ENCODE measurements at places on chromosomes 5 and 9.

DNA sequence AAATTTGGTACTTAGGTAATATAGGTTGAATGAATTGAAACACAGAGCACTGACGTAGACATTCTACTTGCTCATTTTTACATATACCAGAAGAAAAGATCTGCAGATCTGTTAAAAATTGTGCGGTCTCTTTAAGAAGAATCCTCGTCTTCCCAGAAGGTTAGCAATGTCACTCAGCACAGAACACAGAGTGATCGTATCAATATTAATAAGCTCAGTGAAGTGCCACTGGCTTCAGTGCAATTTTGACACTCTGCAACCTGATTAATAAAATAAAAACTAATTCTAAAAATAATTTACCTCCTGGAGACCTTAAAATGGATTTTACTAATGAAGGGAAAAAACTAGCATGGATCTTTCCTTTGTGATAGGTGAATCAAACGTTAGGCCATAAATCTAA, 356.1 kb upstream of the DMAC1 start:
- H3K27ac ChIP-seq, result no peak overlapping the region
- H3K4me1 ChIP-seq, result no peaks in the 10 kb centered on the region
- no peak for DNase-seq
- no peak overlapping the region for H3K4me3 ChIP-seq
- H3K36me3 ChIP-seq, result no peaks in the 10 kb centered on the region
- H3K27me3 ChIP-seq, result no peaks in the 10 kb centered on the region

DNA sequence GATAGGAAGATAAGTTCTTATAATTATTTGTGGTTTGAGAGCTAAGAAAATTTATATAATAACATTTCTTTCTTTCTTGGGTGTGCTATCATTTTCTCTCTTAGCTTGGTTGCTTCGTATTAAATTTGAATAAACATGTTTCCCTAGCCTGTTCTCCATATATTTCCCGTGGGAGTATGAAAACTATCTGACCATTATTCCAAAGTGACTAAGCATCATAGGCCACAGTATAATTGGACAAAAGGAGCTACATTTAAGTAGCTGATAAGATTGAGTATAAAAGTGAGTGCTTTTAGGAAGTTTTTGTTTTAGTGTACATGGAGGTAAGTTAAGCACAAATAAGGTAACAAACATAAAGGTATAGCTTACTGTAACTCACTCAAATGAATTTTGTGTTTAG, 8.4 kb upstream of the OSMR start:
- no peaks in the 10 kb centered on the region for H3K4me1 ChIP-seq
- no peak overlapping the region for H3K27ac ChIP-seq
- H3K27me3 ChIP-seq, result no peaks in the 10 kb centered on the region
- DNase-seq, result no peak
- H3K36me3 ChIP-seq, result no peaks in the 10 kb centered on the region
- H3K4me3 ChIP-seq, result no peak overlapping the region

GRCh38 chr9:5848372-5848882, 15.5 kb upstream of the ERMP1 start:
- no peaks in the 10 kb centered on the region for H3K36me3 ChIP-seq
- no peak overlapping the region for H3K27ac ChIP-seq
- H3K27me3 ChIP-seq, result no peaks in the 10 kb centered on the region
- H3K4me3 ChIP-seq, result no peak overlapping the region
- no peak for DNase-seq
- peaks cover 57% of the 10 kb centered on the region for H3K4me1 ChIP-seq

DNA sequence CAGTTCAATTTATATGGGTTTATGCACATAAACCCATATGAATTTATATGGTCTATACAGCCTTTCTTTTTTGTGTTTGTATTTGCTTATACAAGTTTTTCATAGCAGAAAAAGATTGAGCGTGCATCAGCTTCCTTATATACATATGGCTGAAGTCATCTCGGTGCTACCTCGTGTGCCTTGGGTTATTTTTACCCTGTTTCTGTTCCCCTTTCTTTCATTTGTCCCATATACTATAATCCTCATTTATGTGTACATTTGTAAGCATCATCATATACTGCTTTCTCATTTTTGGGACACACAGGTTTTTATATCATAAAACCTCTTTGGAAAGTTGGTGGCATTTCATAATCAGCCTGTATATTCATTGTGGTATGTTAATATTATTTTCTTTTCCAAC, 107.8 kb upstream of the ADAMTSL1 start:
- H3K4me3 ChIP-seq, result no peak overlapping the region
- DNase-seq, result no peak
- no peak overlapping the region for H3K27ac ChIP-seq

- DNase-seq, result no peak
- H3K27ac ChIP-seq, result no peak overlapping the region
- H3K4me1 ChIP-seq, result no peaks in the 10 kb centered on the region
- H3K27me3 ChIP-seq, result no peaks in the 10 kb centered on the region
These were observed 104.2 kb upstream of the RASEF start for GRCh38 chr9:83167126-83167525.

DNA sequence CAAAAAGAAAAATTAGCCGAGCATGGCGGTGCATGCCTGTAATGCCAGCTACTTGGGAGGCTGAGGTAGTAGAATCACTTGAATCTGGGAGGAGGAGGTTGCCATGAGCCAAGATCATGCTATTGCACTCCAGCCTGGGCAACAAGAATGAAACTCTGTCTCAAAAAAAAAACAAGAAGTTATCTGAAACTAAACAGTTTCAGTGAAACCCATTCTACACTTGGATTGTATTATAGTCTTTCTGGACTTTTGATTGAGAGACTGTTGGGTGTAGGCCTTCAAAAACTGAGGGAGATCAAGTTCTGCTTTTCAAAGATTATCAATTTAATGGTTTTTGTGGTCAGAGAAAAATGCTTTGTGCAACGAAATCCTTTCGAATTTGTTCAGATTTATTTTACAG, 34.6 kb upstream of the SPINK5 start:
- no peak for DNase-seq
- no peaks in the 10 kb centered on the region for H3K36me3 ChIP-seq
- H3K27ac ChIP-seq, result no peak overlapping the region
- H3K4me1 ChIP-seq, result no peaks in the 10 kb centered on the region
- H3K4me3 ChIP-seq, result no peak overlapping the region
- no peaks in the 10 kb centered on the region for H3K27me3 ChIP-seq

DNA sequence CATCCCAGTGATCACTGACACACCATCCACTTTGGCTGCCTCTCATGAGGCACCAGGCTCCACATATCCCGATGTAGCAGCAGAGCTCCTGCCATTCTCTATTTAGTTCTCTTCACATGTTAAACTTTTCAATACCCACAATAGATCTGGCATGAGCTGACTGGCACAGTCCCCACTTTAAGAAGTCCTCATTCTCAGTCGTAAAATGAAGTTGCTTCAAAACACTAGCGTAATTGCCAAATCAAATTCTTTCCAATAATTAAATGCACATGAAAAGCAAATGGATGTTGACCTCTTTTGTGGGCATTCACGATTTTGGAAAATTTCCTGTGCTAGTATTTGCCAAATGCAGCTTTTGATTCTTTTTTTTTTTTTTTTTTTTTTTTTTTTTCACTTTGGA, 32.4 kb downstream of the HAPLN1 start:
- no peak overlapping the region for H3K4me3 ChIP-seq
- H3K36me3 ChIP-seq, result no peaks in the 10 kb centered on the region
- DNase-seq, result no peak
- H3K27ac ChIP-seq, result no peak overlapping the region

GRCh38 chr5:2762744-2763532, 11.5 kb upstream of the IRX2 start:
- no peak overlapping the region for H3K4me3 ChIP-seq
- no peak for DNase-seq
- no peaks in the 10 kb centered on the region for H3K36me3 ChIP-seq
- H3K4me1 ChIP-seq, result no peaks in the 10 kb centered on the region
- H3K27me3 ChIP-seq, result no peaks in the 10 kb centered on the region

DNA sequence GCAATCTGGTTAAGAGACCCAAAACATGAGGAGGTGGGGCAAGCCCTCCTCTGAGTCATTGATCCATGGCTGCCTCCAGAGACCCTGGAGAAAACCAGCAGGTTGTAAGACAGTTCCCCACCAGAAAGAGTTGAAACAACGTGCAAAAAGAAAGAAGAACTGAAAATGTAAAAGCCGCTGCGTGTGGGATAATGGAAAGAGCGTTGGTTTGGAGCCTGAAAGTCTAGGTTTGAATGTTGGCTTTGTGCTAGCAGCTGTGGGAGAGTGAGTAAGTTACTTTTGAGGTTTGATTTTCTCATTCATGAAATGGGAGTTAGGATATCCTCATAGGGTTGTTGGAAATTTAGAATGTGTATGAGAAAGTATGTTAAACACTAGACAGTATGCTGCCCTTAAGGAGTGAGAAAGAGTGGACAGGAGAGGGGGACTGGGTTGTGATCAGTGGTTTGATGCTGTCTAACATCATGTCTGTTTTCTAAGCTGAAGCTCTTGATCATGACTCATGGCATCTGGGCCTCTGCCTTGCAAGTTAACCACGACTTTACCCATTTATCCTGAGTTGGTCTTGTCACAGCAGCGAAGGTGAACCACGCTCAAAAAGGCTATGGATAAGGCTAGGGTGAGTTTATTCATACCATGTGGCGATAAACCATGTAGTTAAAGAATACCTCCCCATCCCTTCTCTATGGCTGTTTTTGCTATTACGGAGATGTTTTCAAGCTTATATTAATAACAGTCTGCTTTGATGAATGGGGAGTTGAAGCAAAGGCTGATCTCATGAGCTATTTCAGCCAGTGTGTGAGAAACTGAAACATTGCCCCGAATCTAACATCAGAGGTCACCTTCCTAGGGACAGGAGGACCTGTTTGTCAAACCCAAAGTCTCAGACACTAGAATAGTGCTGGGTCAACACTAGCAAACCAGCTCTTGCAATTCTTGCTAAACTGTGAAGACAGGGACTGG, 41.3 kb downstream of the ZNF366 start:
- no peak overlapping the region for H3K27ac ChIP-seq
- H3K4me1 ChIP-seq, result no peaks in the 10 kb centered on the region
- H3K36me3 ChIP-seq, result no peaks in the 10 kb centered on the region
- H3K27me3 ChIP-seq, result no peaks in the 10 kb centered on the region
- no peak for DNase-seq

- no peak overlapping the region for H3K27ac ChIP-seq
- no peaks in the 10 kb centered on the region for H3K36me3 ChIP-seq
- H3K4me3 ChIP-seq, result no peak overlapping the region
- no peaks in the 10 kb centered on the region for H3K4me1 ChIP-seq
- DNase-seq, result no peak
These were observed 37.2 kb downstream of the RCL1 start for GRCh38 chr9:4829969-4830368.

- H3K4me3 ChIP-seq, result peak overlapping the region; percentile 84
- no peaks in the 10 kb centered on the region for H3K27me3 ChIP-seq
- peaks cover 46% of the 10 kb centered on the region for H3K4me1 ChIP-seq
- peak; percentile 67 for DNase-seq
These were observed 1.5 kb downstream of the SMARCA2 start for GRCh38 chr9:2016408-2017330.

GRCh38 chr5:149995385-149996204, 4.9 kb downstream of the TIGD6 start:
- no peaks in the 10 kb centered on the region for H3K36me3 ChIP-seq
- DNase-seq, result no peak
- H3K27ac ChIP-seq, result no peak overlapping the region
- H3K4me3 ChIP-seq, result no peak overlapping the region
- peaks cover 9% of the 10 kb centered on the region for H3K4me1 ChIP-seq
- H3K27me3 ChIP-seq, result no peaks in the 10 kb centered on the region

GRCh38 chr5:135345956-135346731, 52.9 kb downstream of the MACROH2A1 start:
- no peak overlapping the region for H3K27ac ChIP-seq
- no peak overlapping the region for H3K4me3 ChIP-seq
- H3K27me3 ChIP-seq, result no peaks in the 10 kb centered on the region
- H3K4me1 ChIP-seq, result no peaks in the 10 kb centered on the region
- H3K36me3 ChIP-seq, result peaks cover 57% of the 10 kb centered on the region

DNA sequence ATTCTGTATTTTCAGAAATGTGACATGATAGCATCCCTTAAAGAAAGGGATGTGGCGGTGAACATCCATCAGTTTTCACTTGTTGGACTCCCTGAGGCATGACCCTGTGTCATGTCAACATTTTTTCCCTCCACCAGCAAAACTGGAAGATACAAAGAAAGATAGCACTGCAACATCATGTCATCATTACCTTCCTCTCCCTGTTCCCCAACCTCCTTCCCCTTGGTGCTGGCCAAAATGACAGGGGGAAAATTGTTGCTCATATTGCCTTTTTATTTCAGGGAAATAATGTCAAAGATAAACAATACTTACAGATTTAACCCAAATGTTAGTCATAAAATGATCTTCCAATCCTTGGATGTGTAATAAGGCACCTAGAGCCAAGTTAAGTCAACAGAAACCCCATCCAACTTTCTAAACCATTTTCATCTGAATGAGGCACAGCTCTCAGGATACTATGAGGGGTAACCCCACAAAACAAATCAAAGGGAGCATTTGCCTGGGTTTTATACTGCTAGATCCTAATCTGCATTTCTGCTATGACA, 644.3 kb downstream of the ACTL7B start:
- H3K4me1 ChIP-seq, result no peaks in the 10 kb centered on the region
- no peaks in the 10 kb centered on the region for H3K36me3 ChIP-seq
- no peaks in the 10 kb centered on the region for H3K27me3 ChIP-seq
- H3K4me3 ChIP-seq, result no peak overlapping the region
- no peak overlapping the region for H3K27ac ChIP-seq

GRCh38 chr5:133930061-133930812, 38.2 kb downstream of the C5orf15 start:
- H3K4me3 ChIP-seq, result peak overlapping the region; percentile 55
- H3K4me1 ChIP-seq, result peaks cover 21% of the 10 kb centered on the region
- no peaks in the 10 kb centered on the region for H3K27me3 ChIP-seq
- H3K36me3 ChIP-seq, result no peaks in the 10 kb centered on the region
- peak; percentile 66 for DNase-seq

DNA sequence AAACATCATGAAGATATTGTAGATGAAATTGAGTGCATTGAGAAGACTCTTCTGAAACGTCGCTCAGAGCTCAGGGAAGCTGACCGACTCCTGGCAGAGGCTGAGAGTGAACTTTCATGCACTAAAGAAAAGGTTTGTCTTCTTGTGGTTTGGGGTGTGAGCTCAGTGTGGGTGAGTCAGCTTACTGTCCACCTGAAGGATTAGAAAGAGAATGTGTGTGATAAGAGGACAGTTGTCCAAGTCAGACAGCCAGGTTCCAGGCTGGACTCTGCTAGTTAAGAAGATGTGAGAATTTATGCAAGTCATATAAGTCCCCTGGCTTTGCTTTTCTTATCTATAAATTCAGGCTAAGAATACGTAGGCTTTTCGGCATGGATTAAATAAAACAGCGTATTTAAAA, 46.9 kb downstream of the RAB14 start:
- peaks cover 56% of the 10 kb centered on the region for H3K36me3 ChIP-seq
- H3K4me3 ChIP-seq, result no peak overlapping the region
- DNase-seq, result no peak
- H3K4me1 ChIP-seq, result peaks cover 13% of the 10 kb centered on the region
- H3K27ac ChIP-seq, result no peak overlapping the region

- no peak overlapping the region for H3K27ac ChIP-seq
- no peak for DNase-seq
- no peak overlapping the region for H3K4me3 ChIP-seq
These were observed 470.3 kb upstream of the WWC1 start for GRCh38 chr5:167821151-167821550.

GRCh38 chr5:9361835-9362234, 184.0 kb downstream of the SEMA5A start:
- no peak overlapping the region for H3K27ac ChIP-seq
- peak; percentile 37 for DNase-seq
- peaks cover 9% of the 10 kb centered on the region for H3K4me1 ChIP-seq
- H3K4me3 ChIP-seq, result no peak overlapping the region
- no peaks in the 10 kb centered on the region for H3K36me3 ChIP-seq

GRCh38 chr5:123708074-123708806, 196.3 kb downstream of the CSNK1G3 start:
- no peaks in the 10 kb centered on the region for H3K36me3 ChIP-seq
- no peak for DNase-seq

- H3K4me3 ChIP-seq, result no peak overlapping the region
- H3K27ac ChIP-seq, result no peak overlapping the region
- no peaks in the 10 kb centered on the region for H3K4me1 ChIP-seq
These were observed 549.4 kb downstream of the LRRC70 start for GRCh38 chr5:63128018-63128417.

Data from CD4-positive, alpha-beta memory T cell (primary cell).